GM12864 (cell line): ENCODE measurements at places on chromosomes 1 and 21.

DNA sequence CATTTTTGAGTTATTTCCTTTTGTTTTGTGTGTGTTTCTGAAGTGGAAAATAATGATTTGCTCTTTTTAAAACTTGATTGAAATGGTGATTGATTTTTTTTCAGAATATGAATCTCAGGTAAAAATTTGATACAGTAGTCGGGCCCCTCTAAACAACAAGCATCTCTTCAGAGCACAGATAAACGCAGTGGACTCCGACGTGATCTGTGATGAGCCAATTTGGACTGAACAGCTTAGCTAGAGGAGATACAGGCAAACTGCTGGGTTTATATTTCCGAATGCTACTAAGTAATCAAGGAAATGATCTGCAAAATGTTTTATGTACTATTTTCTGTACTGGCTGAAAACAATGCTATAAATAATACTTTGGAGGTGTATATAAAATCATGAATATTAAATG lies 705.7 kb upstream of the RGS18 start:
- DNase-seq = no peak

GRCh38 chr1:12161324-12161661 lies 5.5 kb upstream of the TNFRSF1B start:
- DNase-seq = no peak

DNA sequence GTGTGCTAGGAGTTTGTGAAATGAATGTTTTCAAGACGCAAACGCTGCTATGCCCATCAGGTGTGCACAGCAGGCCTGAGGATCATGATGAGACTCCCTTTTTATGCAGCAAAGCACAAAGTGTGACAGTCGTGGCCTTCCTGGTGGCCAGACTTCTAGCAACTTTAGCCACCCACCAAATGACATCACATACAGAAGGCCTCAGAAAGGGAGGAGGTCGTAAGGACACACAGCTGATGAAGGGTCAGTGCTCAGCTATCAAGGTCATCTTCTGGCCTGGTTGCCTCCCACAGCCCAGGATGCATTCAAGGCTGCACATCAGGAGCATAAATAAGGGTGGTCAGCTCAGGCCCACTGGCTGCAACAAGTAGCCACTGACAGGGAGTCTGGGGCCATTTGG lies 36.6 kb downstream of the BMP8A start:
- DNase-seq = no peak

DNA sequence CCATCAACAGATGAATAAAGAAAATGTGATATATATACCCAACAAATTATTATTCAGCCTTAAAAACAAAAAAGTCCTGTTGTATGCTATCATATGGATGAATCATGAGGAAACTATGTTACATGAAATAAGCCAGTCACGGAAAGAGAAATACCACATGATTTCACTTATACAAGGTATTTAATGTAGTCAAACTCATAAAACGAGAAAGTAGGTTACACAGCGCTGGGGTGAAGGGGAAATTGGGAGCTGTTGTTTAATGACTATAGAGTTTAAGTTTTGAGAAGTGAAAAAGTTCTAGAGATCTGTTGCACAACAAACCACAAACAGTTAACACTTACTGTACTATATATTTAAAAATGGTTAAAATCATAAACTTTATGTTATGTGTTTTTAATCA lies 58.5 kb downstream of the SLC25A24 start:
- DNase-seq = no peak

DNA sequence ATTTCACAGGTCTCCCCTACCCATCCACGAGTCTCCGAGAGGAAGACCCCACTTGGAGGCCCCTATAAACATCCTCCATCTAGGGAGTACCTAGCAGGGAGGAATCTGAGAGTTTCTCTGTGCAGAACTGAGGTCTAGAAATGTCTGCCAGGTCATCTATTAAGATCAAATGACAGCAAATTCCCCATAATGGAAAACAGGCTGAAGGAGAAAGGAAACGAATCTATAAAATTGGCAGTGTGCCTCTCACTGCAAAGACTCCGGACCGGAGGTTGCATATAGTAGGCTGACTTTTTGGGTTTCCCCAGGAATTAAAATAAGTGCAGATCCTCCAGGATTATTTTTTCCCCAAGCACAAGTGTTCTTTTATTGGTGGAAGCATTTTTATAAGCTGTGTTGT lies 57.7 kb downstream of the NMNAT2 start:
- DNase-seq = no peak

DNA sequence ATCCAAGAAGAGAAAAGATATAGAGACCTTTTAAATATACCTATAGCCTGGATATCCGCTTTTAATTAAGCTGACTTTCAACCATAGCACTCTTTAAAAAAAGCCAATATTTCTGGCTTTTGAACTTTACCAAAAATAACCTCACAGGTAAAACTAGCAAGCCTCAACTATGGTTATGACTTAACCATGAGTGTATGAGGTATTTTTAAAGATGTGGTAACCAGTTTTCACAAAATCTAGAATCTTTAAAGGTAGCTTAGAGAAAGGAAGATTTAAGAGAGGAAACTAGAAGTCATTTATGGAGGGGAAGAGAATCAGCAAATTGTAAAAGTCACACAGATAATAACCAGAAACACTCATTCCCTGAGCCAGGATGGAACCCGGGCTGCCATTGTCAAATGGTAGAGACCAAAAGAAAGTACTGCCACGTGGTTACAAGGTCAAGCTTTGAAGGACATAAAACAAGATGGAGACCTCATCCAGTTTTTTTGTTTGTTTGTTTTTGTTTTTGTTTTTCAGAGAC lies 288.4 kb upstream of the RGS18 start:
- DNase-seq = no peak

- DNase-seq = no peak
Observed at GRCh38 chr1:185406691-185407009, 89.6 kb upstream of the IVNS1ABP start.

DNA sequence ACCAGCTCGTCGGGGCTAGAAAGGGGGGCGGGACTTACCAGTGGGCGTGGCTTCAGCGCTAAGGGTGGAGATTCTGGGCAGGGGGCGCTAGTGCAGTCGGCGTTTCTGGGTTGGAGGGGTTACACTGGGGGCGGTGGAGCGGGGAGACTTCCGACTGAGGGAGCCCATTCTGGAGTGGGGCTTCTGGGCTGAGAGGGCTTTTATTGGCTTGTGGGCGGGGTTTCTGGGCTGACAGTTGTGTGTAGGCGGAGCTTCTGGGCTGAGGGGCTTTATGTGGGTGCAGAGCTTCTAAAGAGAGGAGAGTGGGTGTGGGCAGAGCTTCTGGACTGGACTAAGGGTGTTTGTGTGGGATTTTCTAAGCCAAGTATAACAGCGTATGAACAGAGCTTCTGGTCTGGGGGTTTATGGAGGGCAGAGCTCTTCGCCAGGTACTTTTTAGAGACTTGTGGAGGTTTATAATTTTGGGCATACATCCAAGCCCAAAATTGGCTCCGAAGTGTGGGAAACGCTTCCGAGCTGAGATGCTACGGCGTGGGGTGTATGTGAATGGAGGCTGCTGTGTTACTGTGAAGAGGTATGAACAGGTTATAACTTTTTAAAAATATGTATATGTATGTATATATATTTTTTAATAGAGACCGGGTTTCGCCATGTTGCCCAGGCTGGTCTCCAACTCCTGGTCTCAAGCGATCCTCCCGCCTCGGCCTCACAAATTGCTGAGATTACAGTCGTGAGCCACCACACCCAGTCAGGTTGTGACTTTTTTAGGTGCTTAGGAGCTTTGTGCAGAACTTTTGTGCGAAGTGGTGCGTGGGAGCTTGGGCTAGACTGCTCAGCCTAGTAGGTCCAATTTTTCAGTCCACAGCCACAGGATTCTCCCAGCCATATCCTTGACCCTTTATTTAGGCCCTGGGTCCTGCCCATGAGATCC lies 825 bp downstream of the TMEM39B start:
- DNase-seq = no peak

GRCh38 chr1:206658264-206658980 lies 23.1 kb downstream of the DYRK3 start:
- DNase-seq = no peak

GRCh38 chr1:61444288-61444687 lies 280.7 kb downstream of the TM2D1 start:
- DNase-seq = no peak

DNA sequence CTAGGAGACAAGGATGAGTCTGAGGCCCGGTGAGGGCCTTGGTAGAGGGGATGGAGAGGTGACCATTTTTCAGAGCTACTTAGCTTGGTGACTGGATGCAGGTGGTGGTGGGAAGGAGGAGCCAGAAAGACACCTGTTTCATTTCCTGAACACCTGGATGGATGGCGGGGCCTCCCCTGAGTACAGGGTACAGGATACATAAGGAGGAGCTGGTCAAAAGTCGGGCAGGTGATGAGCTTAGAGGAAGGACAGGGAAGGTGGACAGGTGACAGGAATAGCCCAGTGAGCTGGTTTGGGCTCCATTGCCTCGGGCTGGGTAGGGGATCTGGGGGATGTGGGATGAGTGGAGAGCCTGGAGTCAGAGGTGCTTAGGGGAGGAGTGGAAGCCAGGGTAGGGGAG lies 6.3 kb downstream of the FAAH start:
- no peak for DNase-seq

- DNase-seq = no peak
Observed at GRCh38 chr1:4179914-4180735, 280.1 kb upstream of the C1orf174 start.

DNA sequence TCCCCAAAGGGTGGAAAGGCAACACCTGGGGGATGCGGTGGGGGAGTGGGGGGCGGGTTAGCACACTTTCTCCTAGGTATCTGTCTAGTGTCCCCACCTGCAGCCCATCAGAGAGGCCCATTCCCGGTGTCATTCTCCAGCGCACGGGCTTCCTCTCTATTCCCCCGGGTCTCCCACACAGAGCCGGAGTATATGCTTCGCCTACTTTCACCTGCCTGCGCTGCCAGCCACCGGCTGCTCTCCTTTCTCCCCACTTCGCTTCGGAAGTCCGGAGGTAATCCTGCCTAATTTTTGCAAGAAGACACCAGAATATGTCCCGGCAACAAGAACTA lies 852 bp downstream of the RGS7 start:
- DNase-seq = no peak

GRCh38 chr1:18324246-18324645 lies 156.5 kb upstream of the KLHDC7A start:
- DNase-seq = no peak

- no peak for DNase-seq
Observed at GRCh38 chr1:218527737-218528136, 182.6 kb downstream of the TGFB2 start.

DNA sequence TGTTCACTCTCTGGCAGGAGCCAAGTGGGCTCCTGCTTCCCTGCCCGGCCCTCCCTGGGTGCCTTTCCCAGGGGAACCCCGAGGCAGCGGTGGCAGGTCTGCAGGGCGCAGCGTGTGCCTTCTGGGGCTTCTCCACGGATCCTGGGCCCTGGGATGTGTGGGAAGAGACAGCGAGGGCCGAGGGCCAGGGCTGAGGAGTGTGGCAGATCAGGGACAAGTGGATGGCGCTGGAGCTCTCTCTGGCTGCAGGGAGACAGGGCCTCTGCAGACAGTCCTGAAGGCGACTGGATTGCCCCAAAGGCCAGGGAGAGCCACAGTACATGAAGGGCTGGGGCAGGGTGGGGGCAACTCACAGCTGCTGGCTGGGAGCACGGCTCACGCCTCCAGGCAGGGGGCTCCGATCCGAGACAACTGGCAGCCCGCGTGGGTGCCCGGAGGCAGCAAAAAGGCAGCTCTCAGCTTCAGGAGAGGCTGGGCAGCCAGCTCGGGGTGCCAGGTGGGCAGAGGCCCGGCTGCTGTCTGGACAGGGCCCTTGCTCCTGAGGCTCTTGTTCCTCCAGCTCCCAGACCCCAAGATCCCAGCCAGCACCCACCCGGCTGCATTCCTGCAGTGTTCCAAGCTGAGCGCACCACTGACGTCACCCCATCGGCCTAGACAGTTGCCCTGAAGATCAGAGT lies 16.0 kb downstream of the MORN1 start:
- no peak for DNase-seq

GRCh38 chr1:183110326-183110880 lies 75.7 kb upstream of the LAMC2 start:
- no peak for DNase-seq

DNA sequence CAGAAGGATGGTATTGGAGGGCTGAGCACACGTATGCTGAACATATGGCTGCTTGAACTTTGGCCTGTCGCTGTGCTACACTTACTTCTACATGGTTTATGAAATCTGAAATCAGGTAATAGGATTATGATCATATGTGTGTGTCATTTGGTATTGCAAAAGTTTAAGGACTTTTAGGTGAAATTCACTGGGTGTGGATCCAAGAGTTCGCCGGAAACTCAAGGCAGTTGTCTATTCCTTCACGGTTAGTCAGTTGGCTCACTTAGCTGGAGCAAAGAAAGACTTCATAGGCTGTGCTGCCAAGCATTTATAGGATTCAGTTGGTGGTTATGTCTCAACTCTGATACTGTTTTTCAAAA lies 927 bp downstream of the UAP1 start:
- no peak for DNase-seq

- no peak for DNase-seq
Observed at GRCh38 chr1:110639724-110640386, 33.7 kb upstream of the KCNA2 start.

GRCh38 chr1:30995990-30996612 lies 69.4 kb downstream of the PUM1 start:
- no peak for DNase-seq

- DNase-seq = no peak
Observed at GRCh38 chr1:184684285-184685074, 70.2 kb downstream of the EDEM3 start.

DNA sequence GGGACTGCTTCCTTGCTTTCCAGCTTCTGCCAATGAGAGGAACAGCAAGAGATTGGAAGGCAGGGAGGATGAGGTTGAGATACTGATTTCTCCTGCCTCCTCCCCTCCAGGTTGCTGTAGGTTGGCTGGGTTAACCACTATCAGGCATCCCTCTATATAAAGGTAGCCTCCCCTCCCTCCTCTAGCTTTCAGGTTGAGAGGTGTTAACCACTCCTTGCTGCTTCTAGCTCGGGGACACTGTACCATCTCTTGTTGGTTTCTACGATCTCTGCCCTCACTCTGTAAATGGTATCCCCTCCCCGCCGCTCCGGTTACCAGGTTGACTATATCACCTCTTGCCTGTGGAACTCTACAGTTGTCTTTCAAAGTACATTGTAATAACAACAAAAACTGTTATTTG lies 16.7 kb downstream of the LPAR3 start:
- DNase-seq = no peak

DNA sequence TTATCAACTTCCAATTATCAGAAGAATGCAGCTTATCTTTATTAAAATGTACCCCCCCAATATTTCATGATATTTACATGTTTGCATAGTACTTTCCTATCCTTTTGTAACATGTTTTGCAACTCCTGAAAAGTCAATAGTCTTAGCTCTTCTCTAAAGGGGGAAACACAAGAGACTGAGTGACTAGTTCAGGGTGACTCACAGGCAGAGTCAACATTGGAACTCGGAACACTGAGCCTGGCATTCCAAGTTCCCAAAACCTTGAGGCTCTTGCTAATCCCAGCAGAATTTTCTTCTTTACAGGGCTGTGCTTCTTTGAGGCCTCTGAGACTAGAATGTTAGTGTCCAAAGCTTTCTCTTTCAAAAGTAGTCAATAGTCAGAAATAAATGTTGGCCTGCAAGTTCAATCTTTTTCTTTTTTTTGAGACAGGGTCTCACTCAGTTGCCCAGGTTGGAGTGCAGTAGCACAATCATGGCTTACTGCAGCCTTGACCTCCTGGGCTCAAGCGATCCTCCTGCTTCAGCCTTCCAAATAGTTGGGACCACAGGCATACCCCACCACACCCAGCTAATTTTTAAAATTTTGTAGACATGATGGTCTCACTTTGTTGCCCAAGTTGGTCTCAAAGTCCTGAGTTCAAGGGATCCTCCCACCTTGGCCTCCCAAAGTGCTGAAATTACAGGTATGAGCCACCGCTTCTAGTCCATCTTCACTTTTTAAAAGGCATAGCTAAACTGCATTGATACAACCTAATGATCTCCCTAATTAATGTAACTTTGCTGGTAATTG lies 37.5 kb downstream of the ZNF281 start:
- no peak for DNase-seq

- DNase-seq = no peak
Observed at GRCh38 chr1:26225033-26225831, 8.8 kb upstream of the CEP85 start.
